ENCODE measurements at places on chromosomes 4 and X.
A peak's percentile ranks its signal among the peaks of the same experiment; 100 is the strongest.

- DNase-seq = peak; percentile 59
Measured at GRCh38 chrX:9340598-9341290, 124.1 kb upstream of the TBL1X start.

GRCh38 chrX:131792789-131793462 is 230.2 kb upstream of the STK26 start:
- DNase-seq = no peak

GRCh38 chr4:180717451-180718033 is 1525.7 kb upstream of the TENM3 start:
- no peak for DNase-seq

- no peak for DNase-seq
Measured at GRCh38 chr4:88244816-88245579, 39.4 kb downstream of the PPM1K start.

- peak; percentile 3 for DNase-seq
Measured at GRCh38 chr4:46389301-46389775, 590 bp downstream of the GABRA2 start.

DNA sequence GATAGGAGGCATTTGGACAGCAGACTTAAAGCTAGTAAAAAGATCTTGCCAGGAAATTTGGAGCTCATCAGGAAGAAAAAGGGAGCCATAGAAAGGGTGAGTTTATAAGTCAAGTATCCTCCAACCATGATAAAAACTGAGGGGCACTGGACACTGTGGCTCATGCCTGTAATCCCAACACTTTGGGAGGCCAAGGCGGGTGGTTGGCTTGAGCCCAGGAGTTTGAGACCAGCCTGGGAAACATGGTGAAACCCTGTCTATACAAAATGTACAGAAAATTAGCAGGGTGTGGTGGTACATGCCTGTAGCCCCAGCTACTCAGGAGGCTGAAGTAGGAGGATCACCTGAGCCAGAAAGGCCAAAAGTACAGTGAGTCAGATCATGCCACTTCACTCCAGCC is 48.7 kb downstream of the ANTXR2 start:
- no peak for DNase-seq

- no peak for DNase-seq
Measured at GRCh38 chr4:137705171-137705783, 173.0 kb upstream of the PCDH18 start.

DNA sequence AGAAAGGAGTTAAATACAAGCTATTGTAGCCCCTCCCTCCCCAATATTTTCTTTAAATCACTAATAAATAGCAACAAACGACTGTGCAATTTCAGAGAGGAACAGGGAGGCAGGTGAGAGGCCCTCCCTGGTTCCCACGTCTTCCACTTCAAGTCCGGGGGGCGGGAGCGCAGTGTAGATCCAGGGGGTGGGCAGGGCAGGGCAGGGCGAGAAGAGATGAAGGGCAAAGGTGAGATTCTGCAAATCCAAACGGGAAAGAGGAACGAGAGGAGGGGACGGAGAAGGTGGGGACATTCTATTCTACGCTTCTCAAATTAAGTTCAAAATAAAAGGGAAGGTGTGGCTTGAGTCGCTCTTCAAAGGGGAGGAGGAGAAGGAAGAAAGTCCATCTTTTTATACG is 6.8 kb downstream of the NKX6-1 start:
- DNase-seq = no peak

GRCh38 chr4:1850276-1850675 is 5.7 kb downstream of the LETM1 start:
- no peak for DNase-seq

- DNase-seq = no peak
Measured at GRCh38 chr4:145069361-145069760, 28.6 kb downstream of the ANAPC10 start.

- no peak for DNase-seq
Measured at GRCh38 chr4:144336633-144337032, 196.1 kb upstream of the GYPA start.

Measured in hematopoietic multipotent progenitor cell treated with erythropoietin and hydrocortisone succinate and interleukin-3 and kit ligand, for 6 days (in vitro differentiated cells).